ENCODE measurements at places on chromosomes 12 and 14.

DNA sequence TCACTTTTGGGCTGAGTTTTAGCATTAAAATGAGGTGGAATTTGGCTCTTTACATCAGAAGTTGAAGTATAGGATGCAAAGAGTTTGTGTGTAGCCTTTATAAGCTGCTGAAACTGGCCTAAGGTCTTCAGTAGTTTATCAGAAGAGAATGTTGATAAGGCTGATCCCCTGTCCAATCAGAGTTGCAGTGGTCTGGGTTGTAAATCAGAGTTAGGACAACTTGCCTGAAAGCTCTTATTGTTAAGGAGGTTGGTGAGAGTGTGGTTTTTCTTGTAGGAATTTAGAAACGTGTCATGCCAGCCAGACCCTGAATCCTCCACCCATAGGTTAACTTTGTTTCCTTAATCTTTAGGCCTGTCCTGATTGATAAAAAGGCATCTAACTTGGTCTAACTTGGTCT lies 143.5 kb downstream of the ST8SIA1 start:
- peak; percentile 3 for DNase-seq

- DNase-seq = peak; percentile 62
Measured at GRCh38 chr14:22314183-22314820, 274.7 kb downstream of the DAD1 start.

GRCh38 chr12:117819160-117819559 lies 149.6 kb downstream of the KSR2 start:
- DNase-seq = no peak

DNA sequence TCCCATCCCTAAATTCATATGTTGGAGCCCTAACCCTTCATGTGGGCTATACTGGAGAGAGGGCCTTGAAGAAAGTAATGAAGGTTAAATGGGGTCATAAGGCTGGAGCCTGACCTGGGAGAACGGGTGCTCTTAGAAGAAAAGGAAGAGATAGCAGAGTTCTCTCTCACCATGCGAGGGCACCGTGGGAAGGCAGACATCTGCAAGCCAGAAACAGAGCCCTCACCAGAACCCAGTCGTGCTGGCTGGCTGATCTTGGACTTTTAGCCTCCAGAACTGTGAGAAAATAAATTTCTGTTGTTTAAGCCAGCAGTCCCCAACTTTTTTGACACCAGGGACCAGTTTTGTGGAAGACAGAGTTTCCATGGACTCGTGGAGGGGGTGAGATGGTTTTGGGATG lies 149.3 kb downstream of the ATP23 start:
- no peak for DNase-seq

GRCh38 chr12:46354802-46355199 lies 17.8 kb downstream of the SLC38A2 start:
- DNase-seq = no peak

- no peak for DNase-seq
Measured at GRCh38 chr12:58369576-58369975, 428.2 kb downstream of the ATP23 start.

- DNase-seq = no peak
Measured at GRCh38 chr12:71240946-71241345, 83.1 kb upstream of the TSPAN8 start.

- DNase-seq = peak; percentile 5
Measured at GRCh38 chr12:39441189-39441962, 1.5 kb downstream of the KIF21A start.

DNA sequence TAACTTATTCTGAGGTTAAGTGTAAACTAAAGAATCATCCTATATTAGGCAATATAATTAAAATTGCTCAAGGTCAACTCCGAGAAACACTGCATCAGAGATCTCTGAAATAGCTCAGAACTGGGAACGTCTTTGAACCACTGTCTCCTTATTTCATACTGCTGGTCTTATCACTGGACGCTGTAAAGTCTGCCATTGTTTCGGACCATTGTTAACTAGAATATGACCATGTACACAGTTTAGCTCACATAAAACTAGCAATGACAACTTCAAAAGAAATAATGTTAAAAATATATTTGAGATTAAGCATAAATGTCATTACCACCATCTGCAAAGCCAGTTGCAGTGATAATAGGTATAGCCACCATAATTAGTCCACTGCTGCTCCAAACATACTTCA lies 2.9 kb downstream of the ABCD2 start:
- no peak for DNase-seq

DNA sequence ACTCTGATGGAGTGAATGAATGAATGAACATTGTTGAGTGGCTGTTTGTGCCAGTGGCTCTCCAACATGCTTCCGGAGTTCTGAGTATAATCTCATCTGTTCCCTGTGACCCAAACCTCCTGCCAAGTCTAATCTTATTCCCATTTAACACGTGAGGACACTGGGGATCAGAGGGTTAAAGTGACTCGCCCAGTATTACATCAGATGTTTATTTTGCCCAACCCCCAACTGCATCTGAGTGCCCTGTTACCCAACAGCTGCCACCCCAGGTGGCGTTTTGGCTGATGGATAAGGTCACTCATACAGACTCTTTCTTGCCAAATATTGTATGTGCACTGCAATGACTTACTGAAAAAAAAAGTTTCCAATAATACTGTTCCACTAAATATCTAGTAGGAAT lies 210.9 kb downstream of the EXOC5 start:
- no peak for DNase-seq

DNA sequence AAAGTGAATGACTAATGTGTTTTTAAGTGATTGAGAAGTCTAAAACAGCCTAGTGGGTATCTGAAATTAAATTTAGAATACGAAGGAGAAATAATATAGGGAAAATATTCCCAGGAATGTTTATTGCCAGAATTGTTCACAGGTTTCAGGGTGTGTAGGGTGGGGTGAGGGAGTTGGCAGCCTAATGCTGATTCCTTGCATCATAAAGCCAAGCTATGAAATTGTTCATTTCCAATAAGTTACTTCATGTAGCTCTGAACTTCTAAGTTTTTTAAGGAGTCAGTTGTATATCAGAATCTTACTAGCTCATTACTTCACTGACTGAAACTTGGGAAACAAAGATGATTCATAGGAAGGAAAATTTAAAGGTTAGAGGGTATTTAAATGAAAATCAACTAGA lies 56.4 kb downstream of the RAB35 start:
- DNase-seq = no peak

- no peak for DNase-seq
Measured at GRCh38 chr14:43019826-43020225, 1413.2 kb downstream of the LRFN5 start.

- DNase-seq = no peak
Measured at GRCh38 chr14:103507751-103508150, 14.9 kb downstream of the CKB start.

- DNase-seq = no peak
Measured at GRCh38 chr12:56720731-56721151, 4.4 kb downstream of the NACA start.

DNA sequence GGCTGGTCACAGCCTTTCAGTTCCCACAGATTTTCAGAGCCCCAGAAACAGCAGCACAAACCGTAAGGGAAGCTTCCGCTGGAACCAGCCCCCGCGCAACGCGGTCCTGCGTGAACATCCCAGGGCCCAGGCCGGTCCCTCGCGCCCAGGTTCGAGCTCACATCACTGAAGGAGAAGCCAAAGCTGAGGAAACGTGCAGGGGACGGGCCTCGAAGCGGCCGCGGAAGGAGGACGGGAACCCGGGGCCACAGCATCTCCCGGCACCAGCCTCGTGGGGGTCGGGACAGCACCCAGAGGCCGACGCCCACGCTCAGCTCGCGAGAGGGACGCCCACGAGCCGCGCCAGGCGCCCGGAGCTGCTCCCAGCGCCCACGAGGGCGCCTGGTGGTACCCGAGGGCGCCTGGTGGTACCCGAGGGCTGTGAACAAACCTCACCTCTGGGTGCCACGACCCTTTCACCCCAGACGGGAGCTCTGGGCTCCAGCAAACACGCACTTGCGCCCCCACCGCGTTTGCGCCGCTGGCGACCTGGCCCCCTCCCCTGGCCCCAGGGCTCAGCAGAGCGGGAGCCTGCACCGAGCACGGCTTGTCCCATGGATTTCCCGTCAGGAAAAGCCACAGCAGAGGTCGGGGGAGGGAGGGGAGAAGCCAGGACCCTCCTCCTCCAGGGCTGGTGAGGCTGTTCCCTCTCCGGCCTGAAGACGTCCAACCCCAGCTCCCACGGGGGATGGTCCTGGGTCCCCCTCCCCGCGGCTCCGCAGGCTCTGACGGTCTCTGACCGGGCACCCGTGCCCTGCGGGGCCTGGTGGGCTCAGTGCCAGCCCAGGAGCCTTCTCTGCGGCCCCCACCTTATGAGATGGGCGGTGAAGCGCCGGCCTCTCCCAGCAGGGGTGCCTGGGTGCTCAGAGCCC lies 6.9 kb downstream of the LRCOL1 start:
- no peak for DNase-seq

DNA sequence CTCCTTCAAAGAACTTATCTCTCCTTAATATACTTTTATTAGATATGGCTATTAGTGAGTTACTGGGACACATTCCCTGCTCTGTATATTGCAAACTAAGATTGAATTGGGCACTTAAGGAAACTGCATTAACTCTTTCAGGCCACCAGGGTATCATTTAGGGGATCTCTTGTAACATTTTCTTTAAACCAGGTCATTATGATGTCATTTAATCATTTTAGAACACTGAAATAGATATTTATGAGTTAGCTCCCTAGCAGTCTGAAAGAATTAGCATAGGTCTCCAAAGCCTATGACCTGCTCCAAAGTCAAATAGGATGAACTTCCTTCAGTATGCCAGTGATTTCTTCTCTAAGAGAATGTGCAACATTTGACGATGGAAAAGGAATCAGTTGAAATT lies 506.9 kb downstream of the FOXG1 start:
- no peak for DNase-seq

GRCh38 chr12:132577191-132577920 lies 33.0 kb downstream of the LRCOL1 start:
- no peak for DNase-seq

DNA sequence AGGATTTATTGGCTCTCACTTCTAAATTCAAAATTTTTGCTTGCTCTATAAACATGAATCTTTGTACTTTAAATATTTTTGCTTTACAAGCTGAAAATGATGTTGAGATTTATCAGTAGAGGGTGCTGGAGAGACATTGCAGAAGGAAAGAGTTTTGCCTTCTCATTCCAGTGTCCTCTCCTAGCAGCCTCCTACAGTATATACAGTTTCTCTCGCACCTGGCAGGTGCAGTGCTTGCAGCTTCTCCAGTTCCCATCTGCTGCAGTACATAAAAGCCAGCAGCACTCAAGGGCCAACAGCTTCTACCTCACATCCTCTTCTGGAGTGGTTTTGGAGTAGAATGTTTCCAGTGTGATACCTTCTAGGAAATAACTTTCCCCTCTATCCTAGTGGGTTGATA lies 601.8 kb upstream of the ATXN7L3B start:
- DNase-seq = peak; percentile 12

DNA sequence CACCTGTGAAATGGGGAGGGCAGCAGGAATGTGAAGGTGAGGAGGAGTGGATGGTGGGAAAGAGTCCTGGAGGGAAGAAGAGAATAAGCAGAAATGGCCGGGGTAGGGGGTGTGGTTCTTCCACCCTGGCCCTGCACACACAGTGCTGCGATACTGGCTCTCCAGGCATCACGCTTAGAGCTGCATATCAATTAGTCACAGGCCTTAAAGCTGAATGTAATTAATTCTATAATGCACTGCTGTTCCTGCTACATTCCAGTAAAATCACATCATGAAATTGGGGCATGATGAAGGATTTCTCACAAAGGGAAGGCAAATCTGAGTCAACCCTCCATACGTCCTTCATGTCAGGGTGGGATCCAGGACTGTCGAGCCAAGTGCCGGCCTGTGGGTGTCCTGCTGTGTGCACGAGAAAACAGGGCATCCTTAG lies 566.1 kb downstream of the BCL11B start:
- DNase-seq = no peak
